Fibroblast of skin of right quadriceps (primary cell): ENCODE measurements at places on chromosomes 11 and 22.

DNA sequence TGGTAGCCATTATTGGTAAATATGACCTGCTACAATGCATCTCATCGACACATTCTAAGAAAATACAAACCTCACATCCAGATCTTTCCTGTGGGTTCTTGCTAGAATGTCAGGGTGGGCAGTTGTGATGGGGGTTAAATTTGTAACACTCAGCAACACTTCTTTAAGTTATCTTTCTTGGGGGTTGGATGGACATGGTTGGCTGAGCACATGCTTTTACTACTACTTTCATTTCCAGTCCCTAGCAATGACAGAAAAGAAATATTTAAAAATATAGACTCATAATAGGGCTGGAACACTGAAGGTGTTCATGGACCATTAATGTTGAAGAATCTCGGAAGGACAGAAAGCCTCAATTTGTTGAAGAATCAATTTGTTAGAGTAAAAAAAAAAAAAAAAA is 57.6 kb downstream of the APOL3 start:
- DNase-seq = no peak

GRCh38 chr22:42648368-42649245 is 585 bp downstream of the CYB5R3 start:
- peak; percentile 20 for DNase-seq

GRCh38 chr11:48036011-48036410 is 55.7 kb downstream of the PTPRJ start:
- DNase-seq = no peak

DNA sequence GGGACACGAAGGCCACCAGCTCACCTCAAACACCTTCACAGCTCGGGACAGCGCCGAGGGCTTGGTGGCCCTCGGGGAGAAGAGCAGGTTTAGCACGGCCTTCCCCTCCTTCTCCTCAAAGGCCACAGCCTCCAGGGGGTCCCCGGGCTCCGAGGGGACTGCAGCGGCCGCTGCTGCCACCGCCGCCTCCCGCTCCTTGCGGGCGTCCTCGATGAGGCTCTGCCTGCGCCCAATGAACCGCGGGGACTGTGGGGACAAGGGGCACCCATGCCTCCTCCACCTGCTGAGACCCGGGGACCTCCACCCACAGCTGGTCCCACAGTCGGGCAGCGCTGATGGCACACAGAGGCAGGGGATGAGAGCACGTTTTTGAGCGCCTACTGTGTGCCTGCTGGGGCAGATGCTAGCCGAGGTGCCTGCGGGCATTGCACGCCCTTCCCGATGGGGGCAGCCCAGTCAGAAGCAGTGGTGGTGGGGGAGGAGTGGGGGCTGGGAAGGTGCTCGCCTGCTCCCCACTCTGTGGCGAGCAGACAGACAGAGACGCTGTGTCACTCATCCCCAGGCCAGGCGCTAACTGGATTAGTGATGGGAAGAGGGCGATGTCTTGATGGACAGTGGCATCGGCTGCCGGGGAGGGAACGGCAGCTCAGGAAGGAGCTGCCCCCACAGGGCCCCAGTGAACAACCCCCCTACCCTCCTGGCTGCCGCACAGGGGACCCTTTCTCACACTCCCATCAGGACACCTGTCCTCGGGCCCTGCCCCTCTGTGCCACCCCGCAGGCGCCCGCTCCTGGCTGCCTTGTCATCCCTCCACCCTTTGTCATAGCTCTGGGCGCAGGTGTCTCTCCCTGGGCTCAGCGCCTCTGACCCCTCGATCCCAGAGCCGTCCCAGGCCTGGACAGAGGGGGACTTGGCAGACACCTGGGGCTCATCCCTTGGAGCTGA is 1.7 kb downstream of the TH start:
- DNase-seq = no peak

DNA sequence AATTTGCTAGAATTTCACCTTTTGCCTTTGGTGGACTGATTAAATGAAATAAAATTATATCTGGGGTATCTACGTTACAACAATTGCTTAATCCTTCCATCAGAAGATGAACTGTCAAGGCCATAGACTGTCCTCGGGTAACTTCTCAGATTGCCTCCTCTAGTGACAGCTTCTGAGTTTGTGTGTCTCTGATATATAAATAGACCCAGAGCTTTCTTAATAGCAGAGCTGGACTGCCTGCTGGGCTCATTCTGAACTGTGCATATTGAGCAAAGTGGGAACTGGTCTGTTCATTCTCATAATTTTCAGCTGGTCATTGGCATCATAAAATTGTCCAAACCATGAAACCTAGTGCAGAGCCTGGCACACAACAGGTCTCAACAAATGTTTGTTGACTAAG is 99.1 kb upstream of the GRAMD1B start:
- no peak for DNase-seq

DNA sequence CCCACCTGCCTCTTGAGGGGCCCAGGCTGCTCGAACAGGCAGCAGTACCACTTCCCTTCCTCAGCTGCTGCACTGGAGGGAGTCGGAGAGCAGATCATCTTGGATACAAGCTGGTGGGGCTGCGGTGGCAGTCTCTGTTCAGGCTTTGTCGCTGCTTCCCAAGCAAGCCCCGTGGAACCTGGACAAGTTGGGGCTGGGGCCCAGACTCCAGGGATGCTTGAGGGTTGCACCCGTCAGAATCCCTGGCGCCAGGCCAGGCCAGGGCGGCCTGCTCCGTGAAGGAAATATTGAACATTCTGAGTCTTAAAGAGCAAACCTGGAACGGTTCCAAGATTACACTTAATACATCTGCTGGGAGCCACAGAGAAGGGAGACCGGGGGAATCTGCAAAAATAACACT is 310.1 kb upstream of the SORL1-AS1 start:
- peak; percentile 63 for DNase-seq

DNA sequence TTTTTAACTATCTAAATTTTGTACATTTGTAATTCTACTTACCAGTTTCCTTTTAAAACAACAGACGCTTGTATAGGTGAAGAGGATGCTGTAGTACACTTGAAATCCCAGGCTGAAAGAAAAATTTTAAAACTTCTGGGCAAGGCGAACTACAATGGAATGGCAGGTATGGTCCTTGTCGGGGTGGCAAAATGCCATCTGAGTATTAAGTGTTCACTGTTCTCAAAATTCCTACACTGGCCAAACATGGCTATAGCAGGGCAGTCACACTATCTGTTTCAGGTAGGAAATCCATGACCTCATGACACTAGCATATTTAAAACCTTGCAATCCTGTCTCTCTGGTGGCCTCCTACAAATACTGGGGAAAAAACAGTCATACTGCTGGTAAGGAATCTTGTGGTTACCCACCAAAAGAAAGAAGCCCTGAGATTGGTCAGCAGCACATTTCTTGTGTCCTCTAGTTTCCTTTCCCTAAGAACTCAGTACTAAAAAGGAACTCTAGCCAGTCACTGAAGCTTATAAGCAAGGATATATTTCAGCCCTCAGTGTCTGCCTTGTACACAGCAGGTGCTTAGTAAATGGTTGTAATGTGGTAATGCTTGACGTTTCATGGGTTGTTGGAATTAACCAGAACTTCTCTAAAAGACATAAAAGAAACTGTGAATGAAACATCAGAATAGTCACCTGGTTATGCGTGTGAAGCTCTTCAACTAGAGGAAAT is 5.2 kb upstream of the ZC3H12C start:
- peak; percentile 78 for DNase-seq

DNA sequence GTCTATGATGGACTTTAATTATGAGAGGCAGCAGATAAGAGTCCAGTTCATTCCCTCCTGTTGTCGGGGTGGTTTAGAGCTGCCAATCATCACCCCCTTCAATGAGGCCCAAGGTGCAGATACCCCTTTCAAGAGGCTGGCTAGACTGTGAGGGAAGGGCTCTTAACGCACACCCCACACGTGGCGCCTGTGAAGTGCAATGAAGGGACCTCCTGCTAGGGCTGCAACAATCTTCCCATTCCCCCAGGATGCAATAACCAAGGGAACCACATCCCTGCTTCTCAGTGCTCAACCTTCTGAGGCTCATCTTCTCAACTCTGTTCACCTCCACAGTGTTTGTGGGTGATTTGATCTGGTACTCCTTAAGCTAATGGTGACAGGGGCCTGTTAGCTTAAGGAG is 19.0 kb downstream of the TENM4 start:
- DNase-seq = no peak

DNA sequence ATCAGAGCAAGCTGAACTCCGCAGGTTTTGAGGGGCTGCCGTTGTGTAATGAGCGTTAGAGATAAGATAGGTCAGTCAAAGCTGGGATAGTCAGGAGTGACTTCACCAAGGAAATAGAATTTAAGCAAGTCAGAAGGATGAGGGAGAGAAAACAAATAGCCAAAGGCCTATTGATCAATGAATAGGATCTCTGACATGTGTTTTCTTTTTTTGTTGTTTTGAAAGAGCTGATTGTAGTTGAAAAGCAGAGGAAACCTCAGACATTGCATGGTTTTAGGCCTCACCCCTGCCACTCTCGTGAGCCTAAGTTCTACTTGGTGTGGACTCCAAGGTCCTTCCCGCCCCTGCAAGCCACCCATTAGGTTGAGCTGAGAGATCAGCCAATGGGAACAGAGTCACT is 3.2 kb downstream of the EIF3L start:
- no peak for DNase-seq

DNA sequence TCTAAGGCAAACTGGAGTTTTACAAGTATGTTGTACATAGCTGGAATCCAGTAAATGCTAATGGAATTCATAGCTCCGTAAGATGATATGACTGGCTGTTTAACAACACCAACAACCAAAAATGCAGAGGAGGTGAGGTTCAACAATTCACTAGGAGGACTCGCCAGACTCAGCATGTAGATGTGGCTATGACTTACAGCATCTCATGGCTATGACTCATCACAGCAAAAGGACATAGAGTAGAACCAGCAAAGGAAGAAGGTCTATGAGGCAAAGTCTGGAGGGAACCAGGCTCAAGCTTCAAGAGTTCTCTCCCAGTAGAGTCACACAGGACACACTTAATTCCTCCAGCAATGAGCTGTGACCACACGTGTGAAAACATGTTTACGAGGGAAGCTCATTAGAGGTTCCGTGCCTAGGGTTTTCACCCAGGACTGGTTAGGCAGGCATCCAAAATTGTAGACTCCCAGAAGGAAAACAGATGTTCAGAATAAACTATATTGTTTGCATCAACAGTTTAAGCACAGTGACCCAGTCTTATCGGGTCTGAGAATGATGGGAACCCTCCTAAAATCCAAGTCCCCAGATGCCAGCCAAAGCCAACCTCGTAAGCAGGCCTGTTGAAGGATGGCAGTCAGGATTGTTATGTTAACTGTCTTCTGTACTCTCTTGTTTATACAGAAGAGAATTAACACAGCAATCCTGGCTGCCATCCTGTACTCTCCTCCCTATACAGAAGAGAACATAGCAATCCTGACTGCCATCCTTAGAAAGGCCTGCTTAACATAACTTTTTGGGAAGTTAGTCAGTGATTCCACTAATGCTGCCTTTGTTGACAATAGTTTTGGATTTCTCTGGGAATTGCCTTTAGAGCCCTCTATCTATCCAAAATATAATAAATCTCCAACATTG is 116.6 kb downstream of the LARGE1 start:
- peak; percentile 93 for DNase-seq

GRCh38 chr22:44404341-44405020 is 91.7 kb upstream of the SHISAL1 start:
- DNase-seq = no peak

GRCh38 chr11:882596-882995 is 28.0 kb downstream of the CHID1 start:
- DNase-seq = peak; percentile 27

DNA sequence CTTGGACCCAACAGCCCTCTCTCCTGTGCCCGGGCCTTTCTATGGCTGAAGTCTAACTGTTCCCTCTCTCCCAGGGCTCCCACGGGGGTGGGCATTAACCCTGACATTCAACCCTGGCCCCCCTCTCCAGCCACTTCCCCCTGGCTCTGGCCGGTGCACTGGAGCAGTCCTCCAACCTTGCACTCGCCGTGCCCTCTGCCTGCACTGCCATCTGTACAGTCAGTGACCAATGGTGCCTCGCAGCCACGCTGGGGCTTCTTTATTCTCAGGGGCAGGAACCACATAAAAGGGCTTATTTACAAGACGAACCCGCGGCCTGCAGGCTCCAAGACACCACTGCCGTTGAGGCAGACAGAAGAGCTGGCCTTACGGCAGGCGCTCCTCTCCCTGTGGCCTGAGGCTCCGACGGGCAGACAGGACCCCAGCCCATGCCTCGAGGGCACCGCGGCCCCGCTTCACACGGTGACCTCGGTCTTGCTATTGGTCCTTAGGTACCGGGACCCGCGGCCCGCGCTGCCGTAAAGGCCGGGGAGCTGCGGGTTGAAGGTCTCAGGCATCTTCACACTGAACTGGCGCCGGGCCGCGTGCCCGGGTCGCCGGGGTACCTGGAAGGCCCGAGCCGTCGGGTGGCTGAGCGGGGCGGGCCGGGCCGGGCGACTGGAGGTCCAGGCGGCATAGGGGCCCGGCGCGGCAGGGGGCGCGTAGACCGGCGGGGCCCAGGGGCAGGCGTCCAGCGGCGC is 5.4 kb downstream of the SHISA8 start:
- DNase-seq = no peak

DNA sequence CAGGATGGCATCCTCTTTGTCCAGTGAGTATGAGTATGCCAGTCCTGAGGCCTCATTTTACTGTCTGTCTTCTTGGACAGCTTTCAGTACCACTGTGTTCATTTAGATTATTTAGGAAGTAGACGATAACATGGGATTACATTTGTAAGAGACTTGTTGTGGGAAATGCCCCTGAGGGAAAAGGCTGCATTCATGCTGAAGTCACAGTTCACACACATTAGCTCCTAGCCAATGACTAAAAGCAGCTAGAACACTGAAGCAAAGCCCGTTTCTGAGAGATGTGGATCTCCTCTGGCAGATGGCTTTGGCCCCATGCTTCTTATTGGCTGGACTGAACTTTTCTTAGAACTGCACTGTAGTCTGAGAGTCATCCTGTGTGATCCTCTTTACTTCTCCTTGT is 242.4 kb downstream of the FAM76B start:
- no peak for DNase-seq

DNA sequence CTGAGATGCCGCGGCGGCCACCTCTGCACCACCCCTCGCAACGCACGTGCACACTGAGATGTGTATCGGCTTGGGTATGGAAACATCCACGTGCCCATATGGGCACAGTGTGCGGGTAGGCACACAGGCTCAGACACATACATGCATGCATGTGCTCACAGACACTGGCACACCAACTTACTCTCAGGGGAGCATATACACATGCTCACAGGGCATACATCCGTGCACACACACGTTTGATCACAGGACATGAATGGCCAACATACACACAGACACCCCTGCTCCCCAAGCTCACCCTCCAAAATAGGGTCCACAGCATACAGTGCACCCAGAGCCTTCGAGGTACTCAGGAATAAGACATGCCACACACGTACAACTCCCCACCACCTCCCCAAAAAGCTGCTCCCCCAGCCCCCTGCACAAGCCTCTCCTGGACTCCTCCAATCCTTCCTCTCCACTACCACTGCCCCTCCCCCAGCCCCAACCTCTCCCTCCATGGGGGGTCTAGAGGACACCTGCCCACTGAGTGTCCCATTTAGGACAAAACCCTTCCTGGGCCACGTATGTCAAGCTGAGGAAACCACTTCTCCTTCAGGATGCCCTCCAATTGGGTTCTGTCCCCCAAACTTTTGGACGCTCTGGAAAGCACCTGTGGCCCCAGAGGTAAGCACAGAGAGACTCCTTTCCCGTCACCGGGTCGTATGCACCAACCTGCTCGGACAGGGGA is 53.1 kb downstream of the SLC22A12 start:
- no peak for DNase-seq

GRCh38 chr11:57763568-57763967 is 2.0 kb downstream of the CTNND1 start:
- DNase-seq = peak; percentile 48
